AG09309 (cell line): ENCODE measurements at places on chromosomes 12 and 14.

DNA sequence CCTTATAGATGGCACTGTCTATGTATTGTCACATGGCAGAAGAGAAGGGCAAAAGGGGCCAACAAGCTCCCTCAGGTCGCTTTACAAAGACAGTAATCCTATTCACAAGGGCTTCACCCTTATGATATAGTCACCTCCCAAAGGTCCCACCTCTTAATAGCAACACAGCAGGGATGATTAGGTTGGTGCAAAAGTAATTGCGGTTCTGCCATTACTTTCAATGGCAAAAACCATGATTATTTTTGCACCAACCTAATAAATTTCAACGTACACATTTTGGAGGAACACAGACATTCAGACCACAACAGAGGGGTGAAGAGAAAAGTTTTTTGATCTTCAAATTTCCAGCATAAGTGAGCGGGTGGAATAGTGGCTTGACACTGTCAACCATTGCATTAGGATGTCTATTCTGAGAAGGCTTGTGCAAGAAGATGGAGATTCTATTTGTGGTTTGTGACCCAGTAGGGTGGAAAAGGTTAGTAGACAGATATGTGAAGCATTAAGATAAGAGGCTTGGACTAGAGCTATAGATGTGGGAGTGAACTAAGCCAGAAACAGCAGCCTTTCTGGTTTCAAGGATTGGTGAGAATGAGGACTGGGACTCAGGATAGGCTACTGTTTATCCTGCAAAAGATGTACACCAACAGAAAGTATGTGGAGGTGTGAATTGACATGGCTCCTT, 75.5 kb upstream of the CPSF6 start:
- no peak for DNase-seq

DNA sequence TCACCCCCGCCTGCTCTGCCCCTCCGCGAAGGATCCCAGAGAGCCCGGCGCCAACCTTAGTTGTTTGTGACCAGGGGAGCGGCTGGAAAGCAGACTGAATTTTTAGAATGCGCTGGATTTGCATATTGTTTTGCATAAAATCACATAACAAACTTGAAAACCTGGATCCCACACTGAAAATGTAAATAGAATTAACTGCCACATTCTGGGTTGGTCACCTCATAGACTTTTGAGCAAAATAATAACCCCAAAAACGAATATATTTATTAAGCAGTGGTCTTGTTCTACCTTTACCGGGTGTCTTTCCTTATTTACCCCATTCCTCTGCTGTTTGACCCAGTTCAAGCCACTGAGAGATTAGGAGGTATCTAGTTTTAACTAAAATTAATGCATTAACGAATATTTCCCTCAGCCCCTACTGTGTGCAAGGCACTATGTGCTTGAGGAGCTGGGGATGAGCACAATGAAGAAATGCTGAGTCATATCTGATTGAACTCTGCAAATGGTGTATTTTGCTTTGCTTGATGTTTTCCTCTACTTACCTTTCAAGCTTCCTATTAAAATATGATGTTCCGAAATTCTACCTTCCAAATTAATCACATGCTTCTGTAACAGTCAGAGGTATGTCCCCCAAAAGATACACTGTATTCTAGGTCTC, 438 bp upstream of the EGLN3 start:
- peak; percentile 2 for DNase-seq

- DNase-seq, result no peak
Observed at GRCh38 chr12:42568952-42569915, 20.3 kb downstream of the PRICKLE1 start.

DNA sequence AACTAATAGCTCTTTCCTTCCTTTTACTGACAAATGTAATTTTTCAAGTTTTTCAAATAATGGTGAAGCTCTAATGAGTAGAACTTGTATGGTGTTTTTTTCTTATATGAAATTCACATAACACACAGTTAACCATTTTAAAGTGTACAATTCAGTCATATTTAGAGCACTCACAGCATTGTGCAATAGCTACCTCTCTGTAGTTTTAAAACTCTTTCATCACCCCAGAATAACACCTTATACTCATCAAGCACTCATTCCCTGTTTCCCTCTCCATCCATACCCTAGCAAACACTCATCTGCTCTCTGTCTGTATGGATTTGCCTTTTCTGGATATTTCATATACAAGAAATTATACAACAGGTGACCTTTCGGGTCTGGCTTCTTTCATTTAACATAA, 207.9 kb upstream of the SLC38A2 start:
- no peak for DNase-seq

- no peak for DNase-seq
Observed at GRCh38 chr12:94536040-94536965, 76.6 kb upstream of the CEP83 start.

GRCh38 chr14:33315721-33316120, 377.0 kb downstream of the NPAS3 start:
- no peak for DNase-seq

- no peak for DNase-seq
Observed at GRCh38 chr14:90263748-90264449, 7.5 kb downstream of the PSMC1 start.

GRCh38 chr14:32939254-32940065, 781 bp downstream of the NPAS3 start:
- DNase-seq, result no peak

- no peak for DNase-seq
Observed at GRCh38 chr12:120364487-120364886, 4.5 kb downstream of the MSI1 start.

DNA sequence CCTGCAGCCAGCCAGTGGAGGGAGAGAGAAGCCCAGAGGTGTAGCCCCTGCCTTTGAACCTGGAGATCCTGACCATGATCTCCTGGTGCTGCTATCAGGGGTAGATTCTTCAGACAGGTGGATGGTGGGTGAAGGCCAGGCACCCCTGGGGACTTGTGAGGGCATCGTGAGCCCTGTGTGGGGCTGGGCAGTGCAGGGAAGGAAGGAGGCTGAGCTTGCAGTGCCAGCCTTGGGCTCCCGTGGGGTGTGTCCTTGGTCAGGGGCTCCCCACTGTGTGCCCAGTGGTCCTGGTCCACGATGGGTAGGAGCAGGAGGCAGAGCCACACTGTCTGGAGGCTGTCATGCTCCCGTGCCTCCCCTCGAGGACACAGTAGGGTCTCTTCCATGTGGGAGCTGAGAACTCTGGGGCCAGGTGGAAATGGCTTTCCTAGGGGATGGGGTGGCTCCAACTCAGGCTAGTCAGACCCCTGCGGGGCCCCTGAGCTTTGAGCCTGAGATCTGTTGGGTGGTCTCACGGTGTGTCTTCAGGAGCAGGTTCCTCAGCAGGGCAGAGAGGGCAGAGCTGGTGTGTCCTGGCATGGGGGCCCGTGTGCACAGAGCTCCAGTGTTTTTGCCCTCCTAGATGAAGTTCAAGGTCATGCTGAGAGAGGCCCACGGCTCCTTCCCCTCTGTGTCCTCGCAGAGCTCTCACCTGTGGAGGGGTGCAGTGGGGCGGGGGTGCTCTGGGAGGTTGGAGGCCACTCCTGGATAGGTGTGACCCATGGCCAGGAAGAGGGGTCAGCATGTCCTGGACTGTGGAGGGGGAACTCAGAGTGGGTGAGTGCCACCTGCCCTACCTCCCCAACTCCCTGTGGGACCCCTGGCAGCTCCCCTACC, 25.0 kb downstream of the RTL1 start:
- no peak for DNase-seq

GRCh38 chr12:132131229-132131628, 12.9 kb downstream of the DDX51 start:
- DNase-seq, result no peak

DNA sequence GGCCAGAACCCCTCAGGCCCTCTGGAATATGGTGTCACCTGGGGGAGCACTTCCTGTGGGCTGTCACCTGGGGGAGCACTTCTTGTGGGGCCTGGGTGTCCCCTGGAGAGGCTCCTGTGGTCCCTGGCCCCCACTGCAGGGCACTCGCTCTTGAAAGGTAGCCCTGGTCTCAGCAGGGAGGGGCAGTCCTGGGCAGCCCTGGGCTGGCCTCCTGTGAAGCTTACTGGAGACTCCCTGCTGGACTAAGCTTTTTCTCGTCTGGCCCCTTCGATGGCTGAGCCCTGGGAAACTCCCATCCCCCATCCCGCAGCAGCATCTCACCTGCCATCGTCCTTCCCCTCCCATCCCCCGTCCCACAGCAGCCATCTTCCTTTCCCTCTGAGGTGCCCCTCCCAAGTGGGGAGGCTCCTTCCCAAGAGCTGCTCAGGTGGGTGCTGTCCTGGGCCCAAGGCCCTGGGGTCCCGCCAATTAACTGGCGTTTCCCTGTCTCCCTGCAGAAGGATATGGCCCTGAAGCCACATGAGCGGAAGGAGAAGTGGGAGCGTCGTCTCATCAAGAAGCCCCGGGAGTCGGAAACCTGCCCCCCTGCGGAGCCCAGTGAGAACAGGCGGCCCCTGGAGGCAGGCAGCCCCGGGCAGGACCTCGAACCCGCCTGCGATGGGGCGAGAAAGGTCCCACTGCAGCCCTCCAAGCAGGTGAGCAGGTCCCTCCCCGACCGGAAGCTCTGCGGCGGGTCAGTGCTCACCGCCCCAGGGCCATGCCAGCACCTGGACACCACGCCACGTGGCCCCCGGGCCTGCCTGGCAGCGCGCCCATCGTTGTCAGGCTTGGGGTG, 17.9 kb downstream of the FBRSL1 start:
- no peak for DNase-seq

DNA sequence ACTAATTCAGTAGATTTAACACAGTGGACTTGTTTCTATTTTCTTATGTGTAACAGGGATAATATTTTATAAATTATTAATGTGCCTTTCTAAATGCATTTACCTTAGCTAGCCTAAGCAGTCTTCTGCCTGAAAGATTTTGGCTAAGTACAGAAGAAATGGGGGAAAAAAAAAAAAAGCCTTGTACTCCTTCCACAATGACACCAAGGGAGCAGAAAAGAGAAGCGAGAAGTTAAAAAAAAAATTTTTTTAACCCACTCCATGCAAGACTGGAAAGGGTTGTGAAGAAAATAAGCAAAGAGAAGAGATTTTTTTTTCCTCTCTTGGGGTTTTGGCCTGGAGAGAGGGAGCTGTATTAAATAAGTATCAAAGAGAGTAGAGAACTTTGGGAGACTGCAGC, 28.7 kb downstream of the NELL2 start:
- no peak for DNase-seq

DNA sequence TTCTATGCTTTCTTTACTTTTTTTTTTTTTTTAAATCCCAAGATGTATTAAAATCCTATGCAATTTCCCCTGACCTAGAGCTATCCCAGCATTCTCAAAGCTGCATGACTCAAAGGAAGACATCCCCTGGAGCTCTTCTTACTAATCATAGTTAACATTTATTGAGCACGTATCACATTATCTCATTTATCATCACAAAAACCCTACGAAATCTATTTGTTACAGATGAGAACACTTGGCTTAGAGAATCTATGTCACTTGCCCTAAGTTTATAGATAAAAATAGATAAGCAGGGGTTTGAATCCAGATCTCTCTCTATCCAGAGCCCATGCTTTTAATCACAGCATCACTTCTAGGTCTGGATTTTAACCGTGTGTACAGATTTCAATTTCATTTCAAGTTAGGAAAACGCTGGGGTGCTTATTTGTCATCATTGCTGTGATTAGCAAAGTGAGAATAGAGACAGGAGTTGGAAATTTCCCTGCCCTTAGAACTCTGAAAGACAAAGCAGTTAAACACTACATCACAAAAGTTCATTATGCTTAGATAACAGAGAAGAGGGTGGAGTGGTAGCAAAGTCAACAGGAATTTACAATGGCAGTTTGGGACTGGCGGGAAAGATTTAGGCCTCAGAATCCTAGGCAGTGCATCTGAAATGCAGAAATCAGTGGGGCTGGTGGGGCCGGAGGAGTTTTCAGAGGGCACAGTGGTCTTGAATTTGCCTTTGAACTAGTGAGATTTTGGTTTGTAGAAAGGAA, 177.7 kb upstream of the FRMD6 start:
- peak; percentile 57 for DNase-seq

GRCh38 chr14:28607661-28608060, 158.9 kb upstream of the FOXG1 start:
- DNase-seq, result no peak

DNA sequence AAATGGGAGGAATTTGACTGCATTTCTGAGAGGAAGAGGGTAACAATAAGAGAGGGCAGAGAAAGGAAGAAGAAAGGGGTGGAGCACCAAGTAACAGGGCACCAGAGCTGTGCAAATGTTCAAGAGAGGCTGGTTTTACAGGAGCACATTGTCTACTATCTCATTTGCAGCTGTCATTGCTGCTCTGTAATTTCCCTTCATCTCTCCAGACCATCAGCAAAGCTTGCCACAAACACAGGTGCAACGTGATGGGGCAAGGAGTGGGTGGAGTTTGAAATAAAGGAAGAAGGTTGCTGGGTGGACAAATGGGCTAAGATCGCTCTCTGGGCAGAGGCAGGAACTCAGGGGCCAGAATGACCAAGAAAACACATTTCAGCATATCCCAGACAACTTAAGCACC, 47.9 kb upstream of the PLEKHG6 start:
- DNase-seq, result no peak

- DNase-seq, result no peak
Observed at GRCh38 chr12:110776410-110776809, 33.7 kb upstream of the PPP1CC start.

- DNase-seq, result no peak
Observed at GRCh38 chr12:49091056-49091835, 3.4 kb downstream of the DHH start.

DNA sequence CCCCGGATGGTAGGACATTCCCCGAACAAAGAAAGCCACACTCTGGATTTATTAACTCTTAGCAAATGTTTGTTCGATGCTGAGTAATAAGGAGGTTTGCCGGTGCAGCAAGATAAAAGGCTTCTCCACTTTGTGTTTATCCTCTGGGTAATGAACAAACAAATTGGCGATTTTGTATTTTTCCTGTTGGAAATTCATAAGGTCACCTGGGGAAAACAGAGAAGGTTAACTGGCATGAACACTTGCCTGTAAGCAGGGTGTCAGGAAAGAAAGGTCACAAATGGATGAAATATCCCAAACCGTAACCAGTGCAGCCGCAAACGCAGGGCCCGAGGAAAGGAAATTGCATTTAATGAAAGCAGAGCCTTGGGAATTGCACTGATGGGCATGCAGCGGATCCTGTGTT, 132.8 kb downstream of the RMST start:
- DNase-seq, result no peak

DNA sequence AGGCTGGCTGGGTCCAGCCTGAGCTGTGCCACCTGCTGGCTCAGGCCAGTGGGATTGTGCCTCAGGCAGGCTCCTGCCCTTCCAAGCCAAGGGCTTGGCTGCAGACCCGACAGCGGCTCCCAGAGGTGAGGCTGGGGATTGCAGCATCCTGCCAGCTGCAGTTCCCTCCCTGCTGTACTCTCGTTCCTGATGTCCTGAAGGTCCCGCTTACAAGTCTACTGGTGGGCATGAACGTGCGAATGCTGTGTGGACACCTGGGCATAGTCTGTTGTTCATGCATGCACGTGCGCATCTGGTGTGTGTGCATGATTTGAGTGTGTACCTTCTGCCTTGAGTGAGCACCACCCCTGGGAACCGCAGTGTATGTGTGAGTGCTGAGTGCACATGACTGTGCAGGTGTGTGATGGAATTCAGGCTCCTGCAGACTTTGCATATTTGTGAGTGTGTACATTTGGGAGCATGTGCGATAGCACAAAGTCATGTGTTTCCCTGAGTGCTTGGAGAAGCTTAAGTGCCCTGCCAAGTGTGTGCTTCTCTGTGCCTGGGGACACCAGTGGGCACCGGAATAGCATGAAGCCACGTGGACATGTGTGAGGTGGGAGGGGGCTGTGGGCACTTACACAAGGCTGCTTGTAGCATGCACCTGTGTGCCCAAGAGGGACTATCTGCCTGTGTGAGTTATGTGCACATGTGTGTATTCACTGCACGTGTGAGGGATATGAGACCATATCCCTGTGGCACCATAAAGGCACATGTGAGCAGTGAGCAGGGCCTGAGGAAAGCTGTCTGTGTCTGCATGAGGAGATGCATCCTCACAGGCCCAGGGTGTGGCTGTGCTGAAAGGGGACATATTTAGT, 19.3 kb upstream of the KRT7 start:
- DNase-seq, result no peak

GRCh38 chr14:23513005-23513817, 38.4 kb downstream of the ZFHX2 start:
- no peak for DNase-seq
